ENCODE measurements at places on chromosomes 5 and 9.

DNA sequence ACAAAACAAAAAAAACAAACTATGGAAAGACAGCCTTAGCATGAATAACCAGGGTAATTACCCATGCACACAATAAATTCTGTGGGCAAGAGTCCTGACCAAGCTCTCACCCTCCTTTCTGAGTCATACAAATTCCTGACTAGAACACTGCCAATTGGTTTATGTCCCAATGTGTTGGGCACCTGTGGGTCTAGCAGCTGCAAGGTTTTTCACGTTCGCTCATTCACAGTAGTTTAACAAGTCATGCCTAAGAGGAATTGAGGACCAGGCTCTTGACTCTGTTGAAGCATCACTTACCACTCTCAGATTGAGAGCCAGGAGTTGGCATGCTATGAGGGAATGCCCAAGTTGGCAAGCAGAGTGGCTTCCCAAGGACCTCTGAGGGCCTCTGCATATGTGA, 205.5 kb upstream of the SLC24A2 start:
- no peak for DNase-seq

GRCh38 chr5:74221413-74221812, 419.1 kb downstream of the ENC1 start:
- DNase-seq, result no peak

- DNase-seq, result peak; percentile 37
These were observed 65.9 kb upstream of the EFNA5 start for GRCh38 chr5:107736638-107737037.

- DNase-seq, result peak; percentile 28
These were observed 608 bp downstream of the ELOVL7 start for GRCh38 chr5:60843386-60843935.

DNA sequence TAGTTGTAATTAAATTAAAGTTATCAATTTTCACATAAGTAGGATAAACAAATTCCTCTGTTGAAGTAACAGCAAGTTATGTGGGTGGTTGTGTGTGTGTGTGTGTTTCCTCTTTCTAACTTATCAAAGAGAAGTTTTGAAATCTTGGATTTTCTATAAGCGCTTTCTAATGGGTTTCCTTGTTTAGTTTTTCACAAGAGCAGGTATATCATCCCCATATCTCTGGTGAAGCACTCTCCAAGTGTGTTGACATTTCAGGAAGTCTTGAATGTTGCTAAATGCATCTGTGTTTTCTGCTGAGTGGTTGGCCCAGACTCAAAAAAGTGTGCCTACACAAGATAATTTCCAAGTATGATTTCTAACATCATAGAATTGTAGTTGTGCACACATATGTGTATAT, 43.3 kb downstream of the PRDM6 start:
- no peak for DNase-seq

GRCh38 chr9:135415586-135415985, 64.0 kb upstream of the PPP1R26 start:
- DNase-seq, result no peak

GRCh38 chr9:75993434-75993833, 103.0 kb downstream of the PCSK5 start:
- DNase-seq, result no peak

GRCh38 chr5:130884023-130884422, 281.0 kb downstream of the HINT1 start:
- DNase-seq, result no peak

GRCh38 chr9:22033012-22033630, 24.0 kb upstream of the CDKN2B start:
- no peak for DNase-seq

- DNase-seq, result no peak
These were observed 42.4 kb downstream of the PAX5 start for GRCh38 chr9:36991516-36992134.

DNA sequence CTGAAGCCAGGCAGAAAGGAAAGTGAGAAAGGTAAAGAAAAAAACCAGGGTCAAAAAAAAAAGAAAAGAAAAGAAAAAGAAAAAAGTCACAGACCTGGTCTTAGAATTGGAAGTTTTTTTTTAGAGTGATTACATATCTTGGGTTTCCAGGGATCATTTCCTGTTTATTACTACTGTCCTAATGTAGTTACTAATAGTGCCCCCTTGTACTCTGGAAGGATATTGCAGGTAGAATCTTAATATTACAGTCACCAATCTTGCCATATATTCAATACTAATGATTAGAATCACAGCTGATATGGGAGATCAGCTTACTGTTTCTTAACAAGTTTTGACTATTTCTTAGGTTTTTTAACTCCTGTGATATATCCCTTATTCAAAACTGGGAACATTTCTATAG, 543.2 kb upstream of the CDH6 start:
- no peak for DNase-seq

- DNase-seq, result no peak
These were observed 146.6 kb downstream of the KDM4C start for GRCh38 chr9:6904371-6904770.

DNA sequence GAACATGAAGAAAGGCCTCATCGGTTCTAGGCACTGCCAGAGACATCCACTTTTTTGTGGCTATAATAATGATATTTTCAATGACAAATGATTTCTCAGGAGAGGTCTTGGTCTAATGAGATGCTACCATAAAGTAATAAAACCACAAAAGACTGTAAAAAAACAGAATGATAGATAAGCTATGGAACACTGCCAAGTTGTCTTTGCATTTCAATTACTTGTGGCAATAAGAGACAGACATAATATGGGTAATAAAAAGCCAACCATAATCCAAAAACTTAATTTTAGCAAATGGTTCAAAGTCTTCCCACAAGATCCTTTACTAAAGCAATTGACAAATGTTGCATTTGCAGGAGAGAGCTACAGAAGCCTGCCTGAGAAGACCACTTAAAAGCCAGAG, 292.5 kb downstream of the ATPSCKMT start:
- DNase-seq, result no peak

DNA sequence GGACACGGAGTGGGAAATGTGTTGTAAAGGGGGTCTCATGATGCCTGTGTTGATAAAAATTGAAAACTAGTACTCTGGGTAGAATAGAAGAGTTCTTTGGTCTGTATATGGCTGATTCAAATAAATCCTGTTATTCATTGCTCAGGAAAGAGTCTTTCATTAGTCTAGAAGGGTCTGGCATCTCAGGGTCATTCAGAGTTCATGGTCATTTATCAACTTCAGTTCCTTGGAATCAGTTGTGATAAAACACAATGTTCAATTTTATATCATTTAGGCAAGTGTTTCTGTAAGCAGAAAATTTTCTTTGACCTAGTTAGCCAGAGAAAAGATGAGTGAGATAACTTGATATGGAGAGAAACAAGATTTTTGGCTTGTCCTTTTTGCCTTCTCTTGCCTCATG, 36.3 kb downstream of the SPATA31D1 start:
- DNase-seq, result no peak

DNA sequence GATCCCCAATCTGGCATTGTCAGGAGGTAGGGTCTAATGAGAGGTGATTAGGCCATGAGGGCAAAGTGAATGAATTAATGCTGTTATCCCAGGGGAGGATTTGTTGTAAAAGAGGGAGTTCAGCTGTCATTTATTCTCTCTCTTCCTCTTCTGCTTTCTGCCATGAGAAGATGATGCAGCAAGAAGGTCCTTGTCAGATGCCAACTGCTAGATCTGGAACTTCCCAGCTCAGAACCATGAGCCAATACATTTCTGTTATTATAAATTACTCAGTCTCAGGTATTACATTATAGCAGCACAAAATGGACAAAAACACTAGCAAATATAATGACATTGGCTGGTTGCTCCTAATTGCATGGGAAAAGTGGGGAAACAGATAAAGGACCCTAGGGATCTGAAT, 15.6 kb upstream of the BICD2 start:
- DNase-seq, result no peak

DNA sequence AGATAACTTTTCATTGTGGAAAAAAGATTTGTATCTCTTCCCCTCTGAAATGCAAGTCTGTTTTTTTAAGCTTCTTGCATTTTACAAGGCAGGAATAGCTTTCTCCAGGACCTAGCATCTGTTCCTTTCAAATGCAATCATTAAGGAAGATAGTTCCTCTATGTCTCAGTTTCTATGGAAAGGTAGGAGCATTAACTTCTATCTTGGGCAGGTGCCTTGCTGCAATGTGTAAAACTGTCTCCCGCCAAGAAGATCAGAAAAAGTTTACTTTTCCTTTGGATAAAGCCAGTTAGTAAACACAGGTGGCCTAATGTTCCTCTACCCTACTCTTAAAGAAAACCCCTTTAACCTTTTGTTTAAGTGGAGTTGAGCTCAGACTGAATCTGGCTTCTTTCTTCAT, 560.6 kb upstream of the CYLC2 start:
- DNase-seq, result no peak

DNA sequence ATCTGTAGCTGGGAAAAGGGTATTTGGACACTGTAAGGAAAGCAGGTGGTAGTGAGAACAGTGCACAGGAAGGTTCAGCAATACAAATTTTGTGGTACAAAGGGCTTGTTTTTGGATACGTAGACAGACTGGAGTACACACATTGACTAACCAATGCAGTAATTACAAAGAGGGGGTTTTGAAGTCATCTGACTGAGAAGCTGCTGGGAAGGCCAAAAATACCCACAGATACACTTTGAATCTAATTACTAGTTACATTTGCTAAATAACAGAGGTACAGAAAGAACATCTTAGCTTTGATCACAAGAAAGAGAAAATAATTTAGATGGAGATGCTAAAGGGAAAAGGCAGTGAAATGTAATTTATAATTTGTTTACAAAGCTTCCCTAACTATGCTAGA, 45.9 kb downstream of the PKD2L2 start:
- DNase-seq, result no peak

- DNase-seq, result peak; percentile 88
These were observed 9.9 kb upstream of the FBP2 start for GRCh38 chr9:94603259-94604160.

- no peak for DNase-seq
These were observed 273.6 kb downstream of the PTPRD start for GRCh38 chr9:10339152-10339551.

DNA sequence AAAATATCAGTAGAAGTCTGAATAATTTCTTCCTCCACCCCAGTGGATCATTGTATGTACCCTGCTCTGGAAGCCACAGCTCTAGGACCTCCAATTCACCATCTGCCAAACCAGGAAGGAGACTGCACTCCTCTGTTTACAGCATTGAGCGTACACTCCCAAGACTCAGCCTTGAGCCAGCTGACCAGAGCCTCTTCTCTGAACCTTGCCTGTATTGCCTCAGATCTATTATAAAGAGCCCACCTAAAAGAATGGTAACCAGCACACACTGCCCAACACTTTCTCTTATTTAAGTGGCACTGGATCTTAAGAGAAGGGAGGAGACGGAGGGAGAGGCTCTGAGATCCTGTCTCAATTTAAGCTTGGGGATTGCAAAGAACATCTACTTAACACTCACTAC, 217.8 kb upstream of the RASEF start:
- DNase-seq, result no peak

DNA sequence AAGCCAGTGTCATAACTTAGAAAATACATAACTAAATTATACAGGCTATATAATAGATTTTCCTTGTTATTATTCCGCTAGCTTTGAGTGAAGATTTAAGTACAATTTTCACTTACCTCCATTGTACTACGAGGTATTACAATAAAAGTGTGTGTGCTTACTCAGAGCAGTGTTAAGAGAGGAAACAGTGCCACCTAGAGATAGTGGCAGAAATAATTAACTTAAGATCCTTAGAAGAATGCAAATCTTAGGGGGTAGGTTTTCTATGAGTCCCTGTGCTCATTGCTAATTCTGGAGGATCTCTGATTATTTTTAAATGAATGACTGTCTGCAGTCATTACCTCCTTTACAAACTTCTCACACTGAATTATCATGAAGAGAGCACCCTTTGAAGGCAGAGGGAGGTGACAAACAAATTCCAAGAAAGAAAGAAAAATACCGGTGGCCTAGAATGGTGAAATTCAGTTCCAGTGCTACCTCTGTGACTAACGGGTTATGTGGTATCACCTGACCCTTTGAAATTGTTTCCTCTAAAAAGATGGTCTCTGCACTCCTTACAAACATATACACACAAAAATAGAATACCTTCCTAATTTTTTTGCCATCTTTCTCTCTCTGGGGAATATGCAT, 379.8 kb downstream of the TRIM36 start:
- no peak for DNase-seq

GRCh38 chr5:2714026-2714425, 37.5 kb downstream of the IRX2 start:
- DNase-seq, result no peak

- no peak for DNase-seq
These were observed 108.8 kb downstream of the SLC12A2 start for GRCh38 chr5:128192368-128192767.

GRCh38 chr5:28216939-28217360, 1178.6 kb upstream of the CDH9 start:
- no peak for DNase-seq

DNA sequence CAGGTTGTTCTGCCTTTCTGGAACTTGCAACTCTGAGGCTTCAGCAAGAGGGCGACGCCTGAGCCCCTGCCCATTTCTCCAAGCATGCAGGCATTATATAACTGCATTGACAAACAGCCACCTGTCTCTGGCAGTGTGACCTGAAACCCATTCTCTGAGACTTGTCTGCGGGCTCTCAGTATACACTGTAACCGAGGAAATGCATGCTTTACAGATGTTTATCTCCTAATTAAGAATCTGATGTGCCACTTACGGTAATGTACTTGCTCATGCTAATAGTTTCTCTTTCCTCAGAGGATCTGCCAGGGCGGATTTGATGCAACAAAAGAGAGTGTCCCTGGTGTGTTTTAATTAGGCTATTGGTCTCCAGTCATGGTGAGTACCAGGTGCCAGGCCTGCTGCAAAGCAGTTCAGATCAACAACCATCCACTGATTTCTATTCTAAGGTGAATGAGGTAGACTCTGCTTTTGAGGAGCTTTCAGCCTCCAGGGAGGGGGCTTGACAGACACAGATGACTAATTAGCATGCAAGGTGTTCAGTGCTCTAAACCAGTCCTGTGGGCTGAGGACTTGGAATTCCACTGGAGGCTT, 593.7 kb upstream of the KLF4 start:
- no peak for DNase-seq

DNA sequence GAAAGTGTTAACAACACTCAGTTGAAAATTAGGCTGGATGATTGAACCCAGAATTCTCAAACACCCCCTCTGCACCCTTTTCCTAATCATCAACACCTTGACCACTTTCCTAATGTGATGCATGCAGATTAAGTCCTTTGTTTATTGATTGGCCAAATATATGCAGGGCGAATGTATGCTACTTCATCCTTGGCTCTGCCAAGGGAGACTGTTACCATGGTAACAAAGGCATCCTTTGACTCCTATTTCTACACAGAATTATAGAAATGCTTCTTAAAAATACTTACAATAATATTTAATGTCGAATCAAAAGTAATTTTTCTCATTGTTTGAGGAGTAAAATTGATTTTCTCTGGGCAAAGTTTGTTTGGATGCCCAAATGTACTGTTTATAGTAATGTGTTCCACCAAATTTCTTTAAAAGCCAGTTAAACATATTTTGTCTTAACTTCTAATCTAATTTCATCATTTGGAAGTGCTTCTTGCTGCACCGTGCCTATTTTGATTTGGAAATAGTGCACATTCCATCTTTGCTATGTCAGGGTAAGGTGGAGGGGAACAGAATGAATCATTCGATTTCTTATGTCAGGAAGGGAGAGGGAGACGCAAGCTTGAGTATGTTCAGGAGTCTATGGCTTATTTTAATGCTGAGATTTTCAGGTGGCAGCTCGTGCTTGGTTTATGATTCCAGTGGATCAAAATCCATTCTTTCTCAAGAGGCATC, 1384.3 kb upstream of the WWC1 start:
- no peak for DNase-seq

GRCh38 chr9:5793812-5794211, 39.1 kb downstream of the ERMP1 start:
- no peak for DNase-seq

All from left hindlimb (tissue), 1 donor.